AG09309 (cell line): ENCODE measurements at places on chromosomes 11 and 22.

- no peak for DNase-seq
These were observed 36.6 kb downstream of the RPS6KA4 start for GRCh38 chr11:64395545-64396078.

- no peak for DNase-seq
These were observed 29.0 kb downstream of the SPATA19 start for GRCh38 chr11:133816146-133816870.

DNA sequence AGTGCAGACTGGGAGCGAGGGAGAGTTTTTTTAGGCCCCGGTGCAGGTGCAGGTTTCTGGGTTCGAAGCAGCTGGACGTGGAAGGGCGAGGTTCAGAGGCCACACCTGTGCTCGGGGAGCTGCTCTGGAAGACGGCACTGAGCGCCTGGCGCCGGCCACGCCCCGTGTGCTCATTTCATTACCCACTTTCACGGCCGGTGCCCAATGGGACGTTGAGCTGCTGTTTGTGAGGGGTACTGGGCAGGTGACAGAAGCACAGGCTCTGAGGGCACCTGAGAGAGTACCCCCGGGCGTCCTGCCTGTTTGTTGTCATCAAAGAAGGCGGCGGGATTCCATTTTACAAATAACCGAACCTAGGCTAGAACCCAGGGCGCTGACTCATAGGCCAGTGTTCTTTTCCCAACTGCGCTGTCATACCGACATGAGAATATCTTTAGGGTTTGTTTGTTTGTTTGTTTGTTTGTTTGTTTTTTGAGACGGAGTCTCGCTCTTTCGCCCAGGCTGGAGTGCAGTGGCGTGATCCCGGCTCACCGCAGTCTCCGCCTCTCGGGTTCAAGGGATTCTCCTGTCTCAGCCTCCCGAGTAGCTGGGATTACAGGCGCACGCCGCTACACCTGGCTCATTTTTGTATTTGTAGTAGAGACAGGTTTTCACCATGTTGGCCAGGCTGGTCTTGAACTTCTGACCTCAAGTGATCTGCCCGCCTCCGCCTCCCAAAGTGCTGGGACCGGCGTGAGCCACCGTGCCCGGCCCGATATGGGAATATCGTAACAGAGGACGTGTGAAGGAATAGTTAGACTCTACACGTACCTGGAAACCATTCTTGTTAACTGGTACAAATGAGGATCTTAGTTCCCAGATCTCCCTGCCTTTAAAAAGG is 16.6 kb upstream of the SPTBN2 start:
- no peak for DNase-seq

DNA sequence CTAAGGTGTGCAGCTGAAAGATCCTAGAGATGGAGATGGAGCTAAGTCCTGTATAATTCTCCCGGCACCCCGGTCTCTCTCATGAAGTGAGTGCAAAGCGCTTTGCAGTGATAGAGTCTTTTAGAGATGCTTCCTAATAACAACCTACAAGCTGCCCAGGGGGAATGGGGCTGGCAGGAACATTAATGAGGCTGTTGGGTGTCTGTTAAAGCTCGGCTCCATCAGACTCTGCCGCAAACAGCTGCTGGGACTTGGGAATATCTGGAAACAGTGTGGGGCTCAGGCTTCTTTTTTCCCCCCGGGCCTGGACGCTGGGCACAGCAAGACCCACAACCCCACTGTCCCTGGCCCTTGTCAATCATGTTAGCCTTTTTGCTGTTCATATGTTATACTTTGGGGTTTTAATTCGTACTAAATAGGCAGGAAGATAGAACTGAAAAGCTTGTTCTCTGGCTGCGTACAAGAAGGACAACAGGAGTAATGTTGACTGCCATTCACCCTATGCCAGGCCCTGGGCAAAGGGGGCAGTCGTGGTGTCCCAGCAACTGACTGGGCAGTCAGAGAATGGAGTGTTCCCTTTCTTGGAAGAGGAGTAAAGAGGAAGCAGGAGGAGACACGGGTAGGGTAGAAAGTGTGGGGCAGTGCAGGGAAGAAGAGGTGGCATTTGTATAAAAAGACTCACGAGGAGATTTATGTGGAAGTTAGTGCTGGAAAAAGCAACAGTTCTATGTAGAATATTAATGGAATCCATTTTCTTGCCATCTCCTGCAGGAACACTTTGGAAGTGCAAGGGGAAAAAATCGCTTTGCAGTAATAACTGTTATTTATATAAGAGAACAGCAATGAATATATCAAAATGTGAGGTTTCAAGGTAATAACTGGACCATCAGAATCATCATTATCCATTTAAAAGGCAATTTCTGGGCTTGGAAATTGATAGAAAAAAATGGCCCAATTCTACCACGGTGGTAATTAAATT is 232.8 kb downstream of the GRIK4 start:
- no peak for DNase-seq

DNA sequence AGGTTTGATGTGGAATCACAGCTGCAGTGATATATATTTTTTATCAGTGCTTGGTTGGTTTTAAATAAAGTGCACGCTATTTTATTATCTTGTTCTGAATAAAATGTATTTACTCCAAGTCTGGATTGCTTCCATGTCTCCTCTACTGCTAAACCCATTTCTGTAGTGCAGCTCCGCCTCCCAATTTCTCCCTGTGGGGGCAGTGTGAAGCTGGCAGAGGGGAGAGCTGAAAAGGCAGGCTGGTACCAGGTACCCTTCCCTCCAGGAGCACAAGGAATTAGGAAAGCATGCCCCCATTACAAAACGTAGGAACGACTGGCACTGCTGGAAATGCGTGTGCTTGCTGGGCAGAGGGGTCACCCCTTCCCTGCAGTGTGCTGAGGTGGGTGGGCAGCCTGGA is 934 bp upstream of the TMEM132A start:
- no peak for DNase-seq

GRCh38 chr11:77672264-77672663 is 34.7 kb upstream of the CLNS1A start:
- peak; percentile 97 for DNase-seq
